ENCODE measurements at places on chromosomes 3 and 15.
A peak's percentile ranks its signal among the peaks of the same experiment; 100 is the strongest.

- DNase-seq = no peak
Observed at GRCh38 chr3:194840661-194841514, 155.2 kb downstream of the FAM43A start.

DNA sequence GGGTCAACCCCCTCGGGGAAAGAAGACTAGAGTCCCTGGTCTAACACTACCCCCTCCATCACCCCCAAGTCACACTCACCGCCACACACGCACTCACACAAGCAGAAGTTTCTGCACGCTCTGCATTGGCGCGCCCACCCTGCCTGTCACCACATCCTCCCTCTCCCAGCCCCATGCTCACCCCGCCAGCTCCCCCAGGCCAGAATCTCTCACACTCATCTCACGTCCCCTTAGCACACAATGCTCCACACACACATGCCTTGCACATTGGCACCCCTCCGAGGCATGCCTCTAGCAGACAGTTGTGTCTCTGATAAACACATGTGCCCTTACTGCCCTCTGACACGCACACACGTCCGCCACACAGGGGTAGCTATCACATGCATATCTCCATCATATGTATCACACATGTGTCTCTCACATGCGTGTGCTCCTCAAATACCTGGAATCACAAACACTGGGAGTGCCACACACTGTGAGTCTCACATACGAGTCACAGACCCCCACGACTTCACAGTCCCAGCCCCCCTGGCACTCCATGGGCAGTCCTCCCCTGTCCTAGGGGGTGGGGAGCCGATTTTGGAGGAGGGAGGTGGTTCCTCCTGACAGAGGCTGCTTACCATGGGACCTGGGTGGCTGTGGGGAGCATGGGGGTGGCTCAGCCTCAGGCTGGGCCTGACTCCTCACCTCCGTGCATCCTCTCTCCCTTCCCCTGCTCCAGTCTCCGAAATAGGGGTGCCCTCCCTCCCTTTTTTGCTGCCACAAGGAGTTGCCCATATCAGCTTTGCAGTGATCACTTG is 898 bp downstream of the FBLN2 start:
- DNase-seq = peak; percentile 8

GRCh38 chr3:78906245-78906644 is 861.6 kb downstream of the ROBO1 start:
- DNase-seq = no peak

DNA sequence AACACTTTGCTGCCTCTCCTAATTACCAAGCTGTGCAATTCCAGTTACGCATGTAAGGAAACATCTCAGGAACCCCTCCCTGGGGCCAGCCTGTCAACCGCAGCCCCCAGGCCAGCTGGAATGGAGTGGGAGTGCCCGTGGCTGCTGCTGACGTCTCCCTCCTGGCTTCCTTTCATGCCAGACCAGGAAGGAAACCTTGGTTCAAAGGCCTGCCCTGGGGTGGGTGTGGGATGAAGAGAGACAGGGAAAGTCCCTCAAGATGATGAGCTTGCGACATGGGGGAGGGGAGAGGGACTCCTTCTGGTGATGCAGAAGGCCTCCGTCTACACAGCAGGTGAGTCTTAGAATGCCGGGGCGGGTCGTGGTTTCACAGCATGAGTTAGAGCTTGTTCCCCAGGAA is 11.4 kb upstream of the CYP11A1 start:
- no peak for DNase-seq

DNA sequence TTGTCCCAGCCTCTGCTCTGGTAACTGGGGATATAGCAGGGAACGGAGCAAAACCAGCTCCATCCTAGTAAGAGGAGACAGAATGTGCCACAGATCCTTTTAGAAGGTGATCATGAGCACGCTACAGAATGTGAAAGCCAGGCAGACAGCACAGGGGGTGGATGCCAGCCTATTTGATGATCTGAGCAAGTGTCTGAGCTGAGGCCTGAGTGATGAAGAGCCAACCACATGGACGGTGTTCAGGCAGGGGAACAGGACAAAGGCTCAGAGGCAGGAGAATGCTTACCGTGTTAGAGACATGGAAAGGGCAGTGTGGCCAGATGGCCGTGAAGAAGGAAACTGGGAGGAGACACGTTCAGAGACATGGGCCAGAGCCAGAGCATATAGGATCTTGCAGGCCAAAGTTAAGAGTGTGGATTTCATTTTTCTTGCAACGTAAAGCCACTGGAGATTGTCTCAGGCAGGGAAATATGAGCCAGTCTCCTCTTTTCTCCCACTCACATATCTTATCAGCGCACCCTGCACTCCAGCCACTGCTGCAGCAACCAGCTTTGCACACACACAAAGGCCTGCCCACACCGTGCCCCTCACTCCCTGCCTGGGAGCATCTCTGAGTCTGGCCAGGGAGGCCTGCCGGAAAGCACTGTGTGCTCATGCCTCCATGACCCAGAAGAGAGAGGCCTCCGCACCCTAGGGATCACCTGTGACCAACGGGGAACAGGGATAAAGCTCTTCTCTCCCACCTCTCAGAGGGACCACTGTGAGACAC is 20.1 kb downstream of the RAB43 start:
- DNase-seq = no peak

DNA sequence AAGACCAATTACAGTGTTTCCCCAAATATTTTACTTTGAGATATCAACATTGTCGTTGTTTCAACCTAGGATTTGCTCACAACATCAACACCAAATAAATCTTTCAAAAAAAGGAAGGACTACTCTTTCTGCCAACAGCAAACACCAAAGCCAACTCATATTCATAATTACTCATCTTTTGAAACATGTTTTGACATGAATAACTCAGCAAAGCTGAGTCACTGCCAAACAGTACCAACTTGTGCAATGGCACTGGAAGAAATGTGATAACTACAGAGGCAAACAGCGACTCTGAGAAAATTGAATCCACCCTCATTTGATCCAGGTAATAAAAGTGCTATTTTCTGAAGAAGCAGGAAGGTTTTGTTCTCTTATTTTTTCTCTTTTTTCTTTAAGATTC is 67.2 kb downstream of the PEX5L start:
- DNase-seq = no peak

GRCh38 chr3:50336452-50337174 is 4.0 kb downstream of the RASSF1 start:
- DNase-seq = no peak

- no peak for DNase-seq
Observed at GRCh38 chr3:191963182-191963581, 502.2 kb downstream of the PYDC2 start.

- no peak for DNase-seq
Observed at GRCh38 chr15:22942877-22943276, 37.3 kb downstream of the CYFIP1 start.

- DNase-seq = no peak
Observed at GRCh38 chr3:127387556-127388153, 99.8 kb upstream of the PRR20G start.

DNA sequence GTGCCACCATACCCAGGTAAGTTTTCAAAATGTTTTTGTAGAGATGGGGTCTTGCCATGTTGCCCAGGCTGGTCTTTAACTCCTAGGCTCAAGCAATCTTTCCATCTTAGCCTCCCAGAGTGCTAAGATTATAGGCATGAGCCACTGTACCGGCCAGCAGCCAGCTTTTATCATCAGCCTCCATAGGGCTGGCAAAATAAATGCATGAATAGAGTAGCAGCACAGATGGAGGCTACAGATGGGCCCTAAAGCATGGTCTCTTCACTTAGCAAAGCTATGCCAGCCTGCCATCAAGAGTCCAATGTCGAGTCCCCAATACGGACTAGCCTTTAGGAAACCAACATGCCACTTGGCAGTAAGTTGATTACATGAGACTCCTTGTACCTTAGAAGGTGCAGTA is 63.8 kb downstream of the CNTN3 start:
- no peak for DNase-seq

DNA sequence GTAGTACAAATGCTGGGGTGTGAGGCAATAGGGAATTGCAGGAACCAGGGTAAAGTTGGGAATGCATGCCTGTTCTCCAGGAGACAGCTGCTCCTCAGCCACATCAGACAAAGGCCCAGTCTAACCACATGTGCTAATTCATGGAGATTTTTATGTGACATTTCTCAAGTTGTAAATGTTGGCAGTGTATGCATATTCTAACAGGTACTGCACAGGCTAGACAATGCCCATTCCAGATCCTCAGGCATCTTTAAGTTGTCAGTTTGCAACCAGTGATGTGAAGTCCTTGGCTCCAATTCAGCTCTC is 84.9 kb downstream of the EEFSEC start:
- no peak for DNase-seq

DNA sequence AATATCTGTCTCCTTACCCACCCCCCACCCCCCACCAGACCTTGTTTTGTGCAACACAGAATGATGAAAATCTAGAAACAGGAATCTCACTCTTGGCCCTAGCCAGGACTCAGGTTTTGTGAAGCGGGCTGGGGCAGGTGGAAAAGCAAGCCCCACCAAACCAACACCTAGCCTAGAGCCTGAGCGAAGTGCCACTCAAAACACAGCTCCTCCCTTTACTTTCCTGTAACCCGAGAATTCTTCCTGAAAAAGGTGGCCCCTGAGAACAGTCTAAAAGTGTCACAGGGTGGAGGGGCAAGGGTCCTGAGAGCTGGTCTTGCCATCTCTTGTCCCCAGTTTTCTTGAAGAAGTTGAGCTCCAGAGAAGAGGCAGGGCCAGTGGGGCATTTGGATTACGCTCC is 17.4 kb upstream of the RPUSD3 start:
- DNase-seq = no peak

GRCh38 chr3:46454209-46454595 is 10.5 kb downstream of the LTF start:
- DNase-seq = no peak

DNA sequence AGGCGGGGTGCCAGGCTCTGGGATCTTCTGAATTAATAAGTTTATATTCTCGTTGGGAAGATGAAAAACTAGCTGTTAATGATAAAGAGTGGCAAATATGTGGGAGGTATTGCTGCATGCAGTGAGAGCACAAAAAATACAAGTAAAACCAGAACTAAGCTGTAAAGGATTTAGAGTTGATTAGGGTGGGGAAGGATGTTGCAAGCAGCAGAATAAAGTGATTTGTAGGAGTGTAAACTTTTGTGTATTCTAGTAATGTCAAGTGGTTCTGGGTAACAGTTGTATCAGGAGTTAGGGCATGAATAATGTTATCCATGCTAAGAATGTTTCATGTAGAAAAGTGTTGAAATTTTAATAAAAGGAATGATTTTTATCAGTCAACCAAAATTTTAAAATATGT is 18.1 kb downstream of the CRYBG3 start:
- no peak for DNase-seq

DNA sequence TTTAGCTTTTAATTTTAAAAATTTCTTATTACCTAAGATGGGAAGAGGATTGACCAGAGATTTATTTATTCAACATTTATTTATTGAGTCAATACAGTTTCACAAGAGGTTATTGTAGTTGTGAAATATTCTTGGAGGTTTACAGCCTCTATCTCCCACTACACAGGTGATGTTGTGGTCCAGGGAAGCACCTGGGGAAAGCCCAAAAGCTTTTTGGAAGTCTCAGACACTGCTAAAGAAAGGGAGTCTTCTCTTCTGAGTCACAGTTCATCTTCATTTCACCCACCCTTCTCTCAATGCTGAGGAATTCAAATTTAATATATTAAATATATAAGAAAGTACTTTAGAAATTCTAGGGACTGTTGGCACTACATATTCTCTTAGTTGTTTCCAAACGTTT is 41.8 kb downstream of the SERPINI1 start:
- DNase-seq = no peak

GRCh38 chr3:195462308-195462610 is 19.4 kb upstream of the ACAP2 start:
- DNase-seq = no peak

GRCh38 chr3:62057339-62058047 is 315.9 kb downstream of the FEZF2 start:
- no peak for DNase-seq

GRCh38 chr15:59292442-59293151 is 80.1 kb downstream of the MYO1E start:
- DNase-seq = no peak

DNA sequence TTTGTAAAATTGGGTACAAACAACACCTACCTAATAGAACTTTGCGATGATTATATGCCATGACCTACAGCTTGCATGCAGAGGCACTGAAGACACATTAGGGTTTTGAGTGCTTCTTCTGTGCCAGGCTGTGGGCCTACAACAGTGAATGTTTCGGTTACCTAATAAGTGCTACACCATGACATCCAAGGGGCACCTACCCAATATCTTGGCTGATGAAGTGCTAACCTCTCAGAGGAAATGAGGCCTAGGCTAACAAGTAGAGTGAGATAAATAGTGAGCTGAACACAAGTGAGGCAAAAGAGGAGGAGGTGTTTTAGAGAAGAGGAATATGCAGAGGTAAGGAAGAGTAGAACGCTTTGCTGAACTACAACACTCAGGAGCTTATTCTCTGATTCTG is 12.2 kb upstream of the RASGRP1 start:
- no peak for DNase-seq
